Activated gamma-delta T cell (primary cell): ENCODE measurements at places on chromosomes 13 and 19.

GRCh38 chr19:18659281-18660050 lies 22.6 kb downstream of the KLHL26 start:
- DNase-seq: no peak

- no peak for DNase-seq
These were observed 27.6 kb downstream of the CPT1C start for GRCh38 chr19:49718511-49718910.

GRCh38 chr19:38441657-38442348 lies 8.3 kb downstream of the RYR1 start:
- DNase-seq: no peak

DNA sequence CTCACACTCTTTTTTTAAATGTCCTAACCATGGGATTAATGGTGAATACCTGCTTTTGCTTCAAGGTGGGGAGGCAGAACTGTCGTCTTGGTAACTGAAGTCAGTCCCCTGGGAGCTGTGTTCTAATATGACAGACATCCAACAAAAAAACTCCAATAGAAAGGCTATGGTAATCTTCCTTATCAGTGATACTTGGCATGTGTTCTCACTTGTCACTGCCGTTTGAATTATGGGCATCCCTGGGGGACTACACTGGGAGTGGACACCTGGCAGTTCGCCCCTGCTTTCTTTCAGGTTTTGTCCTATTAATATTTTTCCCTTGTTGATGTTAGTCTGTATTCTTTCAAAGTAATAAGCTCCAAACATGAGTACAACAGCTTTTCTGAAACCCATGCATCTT lies 252.6 kb downstream of the SLITRK5 start:
- no peak for DNase-seq

DNA sequence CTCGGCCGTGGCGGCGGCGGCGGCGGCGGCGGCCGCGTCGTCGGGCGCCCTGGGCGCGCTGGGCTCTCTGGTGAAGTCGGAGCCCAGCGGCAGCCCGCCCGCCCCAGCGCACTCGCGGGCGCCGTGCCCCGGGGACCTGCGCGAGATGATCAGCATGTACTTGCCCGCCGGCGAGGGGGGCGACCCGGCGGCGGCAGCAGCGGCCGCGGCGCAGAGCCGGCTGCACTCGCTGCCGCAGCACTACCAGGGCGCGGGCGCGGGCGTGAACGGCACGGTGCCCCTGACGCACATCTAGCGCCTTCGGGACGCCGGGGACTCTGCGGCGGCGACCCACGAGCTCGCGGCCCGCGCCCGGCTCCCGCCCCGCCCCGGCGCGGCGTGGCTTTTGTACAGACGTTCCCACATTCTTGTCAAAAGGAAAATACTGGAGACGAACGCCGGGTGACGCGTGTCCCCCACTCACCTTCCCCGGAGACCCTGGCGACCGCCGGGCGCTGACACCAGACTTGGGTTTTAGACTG lies 1.7 kb downstream of the SOX1 start:
- DNase-seq: no peak

DNA sequence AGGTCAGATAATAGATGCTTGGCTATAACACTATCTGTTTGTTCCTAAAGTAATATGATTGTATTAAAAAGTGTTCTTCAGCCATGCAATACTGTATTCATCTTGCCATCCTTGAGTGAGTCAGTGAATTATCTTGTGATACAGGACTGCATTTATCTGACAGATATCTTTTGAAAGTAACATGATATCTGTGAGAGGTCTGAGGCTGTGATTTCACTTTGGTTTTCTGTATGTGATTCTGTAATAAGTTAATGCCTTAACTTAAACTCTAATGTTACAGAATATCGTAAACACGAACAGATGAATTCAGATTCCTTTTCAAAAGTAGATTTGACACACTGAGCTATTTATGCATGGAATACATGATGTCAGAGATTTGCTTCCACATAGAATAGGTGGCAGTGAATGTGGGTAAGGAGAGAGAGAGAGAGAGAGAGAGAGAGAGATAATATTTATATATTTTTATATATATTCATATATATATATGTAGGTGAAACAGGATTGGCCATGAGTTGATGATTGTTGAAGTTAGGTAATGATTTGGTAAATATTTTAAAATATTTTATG lies 97.9 kb upstream of the RNF113B start:
- DNase-seq: no peak

- DNase-seq: no peak
These were observed 5.3 kb downstream of the CCDC70 start for GRCh38 chr13:51867062-51867461.

- DNase-seq: no peak
These were observed 1306.9 kb downstream of the UQCRFS1 start for GRCh38 chr19:27906081-27906480.

GRCh38 chr13:43348397-43348796 lies 325.0 kb downstream of the DNAJC15 start:
- no peak for DNase-seq

- no peak for DNase-seq
These were observed 13.6 kb downstream of the ARHGAP45 start for GRCh38 chr19:1080360-1081161.

DNA sequence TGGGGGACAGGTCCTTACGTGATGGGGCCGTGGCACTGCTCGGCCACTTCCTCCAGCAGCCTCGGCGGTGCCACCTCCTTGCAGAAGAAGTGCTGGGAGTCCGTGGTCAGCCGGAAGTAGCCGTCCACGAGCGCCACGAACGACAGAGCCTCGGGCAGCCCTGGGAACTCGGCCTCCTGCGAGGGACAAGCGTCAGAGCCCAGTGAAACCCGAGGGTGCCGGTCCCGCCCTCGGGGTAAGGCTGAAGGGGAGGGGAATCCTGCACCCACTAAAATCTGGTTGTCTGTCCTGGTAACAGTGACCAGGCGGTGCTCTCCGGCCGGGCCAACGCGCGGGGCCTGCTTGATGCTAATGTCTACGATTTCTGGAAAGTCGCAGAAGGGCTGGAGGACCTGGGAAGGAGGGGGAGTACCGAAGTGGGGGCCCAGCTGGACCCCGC lies 6.4 kb downstream of the JAK3 start:
- DNase-seq: no peak

- DNase-seq: no peak
These were observed 3.2 kb upstream of the ZNF850 start for GRCh38 chr19:36775768-36776167.

DNA sequence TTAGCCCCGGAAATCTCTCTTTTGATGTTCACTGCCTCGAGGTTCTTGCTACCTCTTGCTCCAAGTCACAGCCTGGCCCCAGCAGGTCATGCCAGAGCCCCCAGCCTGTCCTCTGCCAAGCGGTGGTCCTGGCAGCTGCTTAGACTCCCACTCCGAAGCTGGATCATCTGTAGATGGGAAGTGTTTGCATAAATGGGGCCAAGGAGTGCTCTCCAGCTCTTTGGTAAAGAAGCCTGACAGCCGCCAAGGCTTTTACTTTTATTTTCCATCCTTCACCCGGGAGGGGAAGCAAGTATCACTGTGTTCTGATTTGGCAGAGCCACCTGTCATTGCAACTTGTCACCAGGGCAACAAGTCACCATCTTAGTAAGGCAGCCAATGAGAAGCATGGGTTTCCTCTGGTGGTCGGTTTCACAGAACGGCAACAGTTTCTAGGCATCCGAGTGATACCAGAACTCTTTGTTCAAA lies 10.6 kb upstream of the RETN start:
- DNase-seq: no peak

- DNase-seq: no peak
These were observed 618 bp upstream of the ZBTB45 start for GRCh38 chr19:58520257-58520599.

DNA sequence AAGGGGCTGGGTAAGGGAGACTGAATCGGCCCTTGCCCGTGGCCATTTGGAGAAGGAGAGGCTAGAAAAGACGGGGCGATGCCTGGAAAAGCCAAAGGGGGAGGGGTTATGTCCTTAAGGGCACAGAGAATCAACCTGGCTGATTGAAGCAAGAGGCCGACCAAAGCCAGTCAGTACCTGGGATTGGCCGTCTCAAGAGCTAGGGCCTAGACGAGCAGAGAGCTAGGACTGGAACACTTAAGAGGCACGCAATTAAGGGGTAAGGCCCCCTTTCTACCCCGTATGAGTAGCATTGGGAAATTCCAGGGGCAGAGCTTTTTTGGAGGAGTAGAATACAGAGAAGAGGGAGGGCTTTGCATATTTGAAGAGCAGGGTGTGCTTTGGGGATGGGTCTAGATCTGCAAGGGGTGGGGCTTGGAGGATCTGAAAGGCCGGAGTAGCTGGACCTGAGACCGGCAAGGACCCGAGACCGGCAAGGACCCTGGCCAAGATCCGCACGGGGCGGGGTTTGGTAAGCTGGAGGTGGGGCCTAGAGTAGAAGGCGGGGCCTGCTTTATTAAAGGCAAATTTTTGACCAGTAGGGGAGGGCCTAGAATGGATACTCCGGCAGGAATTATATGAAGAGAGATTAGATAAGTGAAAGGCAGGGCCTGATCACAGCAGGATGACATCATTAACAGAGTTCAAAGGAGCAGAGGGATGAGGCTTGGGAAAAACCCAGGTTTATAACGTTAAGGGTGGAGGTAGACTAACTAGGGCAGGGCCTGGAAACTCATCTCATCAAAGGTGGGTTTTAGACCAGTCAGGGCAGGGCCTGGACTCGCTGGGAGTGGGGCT lies 10.7 kb upstream of the CACNG6 start:
- DNase-seq: no peak

GRCh38 chr13:94218537-94218936 lies 260.9 kb downstream of the DCT start:
- no peak for DNase-seq

GRCh38 chr19:40780582-40780981 lies 2.5 kb downstream of the RAB4B start:
- DNase-seq: no peak

GRCh38 chr13:66305961-66306617 lies 924.0 kb downstream of the PCDH9 start:
- DNase-seq: no peak
